ENCODE measurements at places on chromosomes 7 and 10.
A peak's percentile ranks its signal among the peaks of the same experiment; 100 is the strongest.

GRCh38 chr7:2490181-2490651 is 14.0 kb upstream of the GRIFIN start:
- DNase-seq: no peak

- peak; percentile 62 for DNase-seq
Observed at GRCh38 chr10:45001381-45002148, 842 bp downstream of the ZNF22 start.

GRCh38 chr7:2017914-2018568 is 214.7 kb downstream of the MAD1L1 start:
- no peak for DNase-seq

DNA sequence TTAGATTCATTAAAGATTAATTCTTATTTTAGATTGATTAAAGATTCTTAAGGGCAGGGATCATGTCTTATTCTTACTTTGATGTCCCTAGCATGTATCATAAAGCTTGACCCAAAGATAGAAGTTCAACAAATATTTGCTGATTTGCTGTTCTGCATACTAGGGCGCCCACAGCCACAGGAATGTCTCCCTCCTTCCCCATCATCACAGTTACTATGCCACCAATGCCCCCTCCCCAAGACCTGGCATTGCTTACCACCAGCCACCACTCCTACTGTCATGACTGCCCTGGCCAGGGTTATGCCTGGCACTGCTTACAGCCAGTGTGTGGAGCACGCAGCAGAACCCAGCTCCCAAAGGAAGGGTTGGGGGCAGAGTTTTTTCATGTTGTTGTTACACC is 86.7 kb upstream of the AGK start:
- no peak for DNase-seq

GRCh38 chr10:36325815-36326214 is 683.7 kb upstream of the FZD8 start:
- no peak for DNase-seq

GRCh38 chr7:1862560-1862959 is 192.5 kb downstream of the ELFN1 start:
- no peak for DNase-seq

DNA sequence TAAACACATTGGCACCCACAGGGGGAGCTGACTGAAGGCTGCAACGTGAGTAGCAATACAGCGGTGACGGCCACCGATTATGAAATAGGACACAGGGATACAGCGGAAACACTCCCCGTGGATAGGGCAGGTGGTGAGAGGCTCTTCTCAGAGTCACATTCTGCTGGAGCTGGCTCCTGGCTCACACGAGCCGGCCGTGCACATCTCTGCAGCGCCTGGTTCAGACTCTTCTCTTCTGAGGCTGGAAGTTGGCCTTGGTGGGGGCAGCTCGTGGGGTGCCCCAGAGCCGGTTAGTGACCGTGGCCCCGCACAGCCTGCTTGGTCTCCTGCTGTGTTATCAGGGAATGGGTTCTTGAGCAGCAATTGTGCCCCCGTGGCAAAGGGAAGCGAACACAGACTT is 61.3 kb upstream of the EN2 start:
- no peak for DNase-seq

All from AG20443 (cell line).